M059J (cell line): ENCODE measurements at places on chromosomes 4 and X. TPM values are rescaled to one million over a fixed set of nuclear protein-coding genes. Genes with fewer than 3 reads are reported as not detected.

ARHGAP6 gene
- total RNA-seq: 0.27 and 0.44 TPM in 2 replicates

AMTN gene
- 1.8 and 4.2 TPM in 2 replicates for total RNA-seq

BGN gene
- total RNA-seq: 53.3 TPM in 2 replicates

DNA sequence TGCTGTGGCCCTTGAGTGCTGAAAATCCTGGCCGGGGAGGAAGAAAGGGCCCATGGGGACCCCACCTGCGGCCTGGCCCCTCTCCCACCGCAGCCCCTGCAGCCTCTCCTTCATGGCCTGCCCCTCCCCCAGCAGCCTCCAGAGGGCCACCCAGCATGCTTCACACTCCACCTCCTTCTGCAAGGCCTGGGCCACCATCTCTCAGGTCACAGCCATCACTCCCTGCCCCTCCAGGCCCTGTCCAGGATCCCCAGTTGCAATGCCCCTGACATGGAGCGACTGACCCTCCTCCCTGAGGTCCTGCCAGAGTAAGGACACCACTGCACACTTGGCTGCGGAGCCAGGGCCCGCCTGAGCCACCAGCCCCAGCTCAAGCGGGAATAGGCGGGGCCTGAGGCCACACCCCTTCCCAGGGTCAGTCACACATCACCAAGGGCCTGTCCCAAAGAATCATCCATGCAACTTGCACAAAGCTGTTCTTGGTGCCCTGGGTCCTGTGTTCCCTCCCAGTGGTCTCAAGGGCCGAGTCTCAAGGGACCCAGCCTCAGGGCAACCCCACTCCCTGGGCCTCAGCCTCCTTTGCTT is 32.9 kb downstream of the CCNQ start:
- DNase-seq: no peak

SLC34A2 gene
- not detected in 2 replicates for total RNA-seq

DNA sequence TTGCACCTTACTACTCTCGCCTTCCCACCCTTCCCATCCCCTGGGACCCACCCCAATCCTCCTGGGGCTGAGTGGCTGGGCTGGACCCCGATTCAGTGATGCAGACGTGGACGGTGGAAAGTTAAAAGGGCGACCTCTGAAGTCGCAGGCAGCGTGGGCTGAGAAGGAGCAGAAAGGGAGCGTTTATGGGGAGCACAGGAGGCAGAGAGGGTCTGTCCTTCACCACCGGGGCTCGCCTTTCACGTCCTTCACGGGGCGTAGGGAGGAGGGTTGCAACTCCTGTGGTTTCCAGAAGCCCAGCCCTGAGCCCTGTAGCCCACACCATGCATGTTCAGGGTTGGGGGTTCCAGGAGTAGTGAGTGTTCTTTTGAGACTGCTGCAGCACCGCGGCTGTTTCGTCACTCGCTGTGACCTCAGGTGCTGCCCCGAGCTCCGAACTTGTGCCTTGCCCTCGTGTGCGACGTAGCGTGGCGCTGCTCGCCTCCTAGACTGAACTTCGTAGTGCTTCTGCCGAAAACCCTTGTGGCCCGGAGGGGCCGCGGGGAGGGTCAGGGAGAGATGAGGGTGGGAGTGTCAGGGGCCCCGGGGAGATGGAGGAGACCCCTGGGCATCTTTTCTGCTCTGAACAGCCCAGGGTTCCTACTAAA is 1.6 kb downstream of the NHS start:
- peak; percentile 62 for DNase-seq

GRCh38 chr4:101262683-101263082 is 84.6 kb downstream of the PPP3CA start:
- no peak for DNase-seq

- DNase-seq: no peak
These were observed 15.2 kb downstream of the SHROOM4 start for GRCh38 chrX:50798783-50799182.

DNA sequence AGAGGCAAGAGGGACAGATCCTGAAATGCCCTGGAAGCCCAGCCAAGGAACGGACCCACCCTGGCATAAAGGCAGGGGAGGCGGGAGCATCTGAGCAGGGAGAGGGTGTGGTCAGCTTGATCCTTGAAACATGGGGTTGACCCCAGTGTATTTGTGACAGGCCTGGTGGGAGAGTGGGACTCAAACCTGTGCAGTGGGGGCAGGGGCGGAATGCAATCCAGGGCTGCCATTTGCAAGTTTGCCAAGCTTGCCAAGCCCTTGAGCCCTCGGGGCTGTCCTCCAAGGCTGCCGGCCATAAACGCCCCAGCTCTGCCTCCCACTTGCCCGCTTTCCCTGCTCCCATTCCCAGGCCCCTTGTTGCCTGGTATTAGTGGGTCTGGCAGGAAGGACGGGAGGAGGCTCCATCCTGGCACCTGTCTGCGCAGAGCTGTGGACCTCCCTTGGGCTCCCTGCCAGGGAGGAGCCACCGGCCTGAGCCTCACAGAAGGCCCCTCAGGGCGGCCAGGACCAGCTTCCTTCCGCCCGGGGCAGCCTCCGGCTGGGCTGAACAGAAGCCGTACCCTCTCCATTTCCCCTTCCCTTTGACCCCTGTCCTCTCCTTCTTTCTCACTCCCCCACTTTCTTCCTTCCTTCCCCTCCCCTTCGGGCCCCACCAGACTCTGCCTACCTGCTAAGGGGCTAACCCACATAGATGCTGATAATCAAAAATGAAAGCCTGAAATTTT is 661 bp downstream of the S100P start:
- no peak for DNase-seq
